ENCODE measurements at places on chromosomes 2 and 18.

DNA sequence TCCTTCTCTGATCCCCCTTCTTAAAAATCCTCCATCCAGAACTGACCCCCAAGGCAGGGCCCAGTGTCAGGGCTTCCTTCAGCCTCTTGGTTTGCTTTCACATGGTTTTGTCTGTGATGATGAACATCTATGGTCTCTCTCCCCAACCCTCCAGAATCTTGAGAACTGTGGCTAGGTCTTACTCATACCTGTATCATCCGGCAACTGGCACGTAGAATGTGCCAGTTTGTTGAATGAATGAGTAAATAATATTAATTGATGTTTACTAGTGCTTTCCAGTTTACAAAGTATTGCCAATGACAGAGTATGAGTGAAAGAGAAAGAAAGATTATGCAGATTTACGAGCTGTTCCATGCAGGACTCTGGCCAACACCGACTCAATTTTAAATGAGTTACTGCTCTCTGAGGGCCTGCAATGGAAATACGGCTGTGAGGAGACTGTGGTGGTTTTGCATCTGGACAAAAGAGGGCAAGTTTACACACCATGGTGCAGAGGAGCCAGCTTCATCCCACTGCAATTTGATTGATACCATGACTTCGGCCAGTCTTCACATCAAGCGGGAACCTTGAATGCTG is 29.9 kb upstream of the TRIB2 start:
- no peak for DNase-seq

GRCh38 chr18:59323931-59324622 is 5.6 kb upstream of the CPLX4 start:
- peak; percentile 4 for DNase-seq

DNA sequence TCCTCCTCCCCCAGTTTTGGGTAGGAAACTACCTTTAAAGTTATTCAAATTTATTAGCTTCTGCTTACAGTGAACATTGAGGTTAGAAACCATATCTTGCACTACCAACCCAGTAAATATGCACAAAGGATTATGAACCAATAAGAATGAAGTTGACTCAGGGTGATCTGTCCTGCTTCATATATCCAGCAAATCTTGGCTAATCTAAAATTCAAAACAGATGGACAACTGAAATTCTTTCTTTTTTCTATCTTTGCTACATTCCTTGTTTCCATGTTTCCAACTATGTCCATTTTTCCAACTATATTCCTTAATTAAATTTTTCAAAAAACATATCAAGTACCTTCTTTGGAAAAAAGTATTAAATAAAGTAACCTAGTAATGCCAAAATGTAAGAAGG is 149.3 kb downstream of the FAM124B start:
- DNase-seq = no peak

GRCh38 chr18:69495338-69495737 is 94.7 kb downstream of the DOK6 start:
- no peak for DNase-seq

DNA sequence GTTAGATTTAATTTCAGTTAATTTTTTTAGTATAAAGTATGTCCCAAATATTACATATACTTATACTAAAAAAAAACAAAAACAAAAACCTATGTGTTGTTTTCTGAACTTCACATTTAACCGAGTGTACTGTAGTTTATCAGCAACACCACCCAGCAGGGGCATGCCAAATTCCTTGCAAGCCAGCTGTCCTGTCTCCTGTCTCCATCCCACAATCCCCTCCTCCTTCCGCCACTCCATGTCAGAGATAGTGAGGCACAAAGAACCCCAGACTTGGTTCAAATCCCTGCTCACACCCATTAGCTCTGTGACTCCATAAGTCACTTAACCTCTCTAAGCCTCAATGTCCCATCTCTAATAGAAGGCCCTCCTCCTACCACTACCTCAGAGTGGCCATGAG is 9.4 kb downstream of the CHST10 start:
- no peak for DNase-seq

DNA sequence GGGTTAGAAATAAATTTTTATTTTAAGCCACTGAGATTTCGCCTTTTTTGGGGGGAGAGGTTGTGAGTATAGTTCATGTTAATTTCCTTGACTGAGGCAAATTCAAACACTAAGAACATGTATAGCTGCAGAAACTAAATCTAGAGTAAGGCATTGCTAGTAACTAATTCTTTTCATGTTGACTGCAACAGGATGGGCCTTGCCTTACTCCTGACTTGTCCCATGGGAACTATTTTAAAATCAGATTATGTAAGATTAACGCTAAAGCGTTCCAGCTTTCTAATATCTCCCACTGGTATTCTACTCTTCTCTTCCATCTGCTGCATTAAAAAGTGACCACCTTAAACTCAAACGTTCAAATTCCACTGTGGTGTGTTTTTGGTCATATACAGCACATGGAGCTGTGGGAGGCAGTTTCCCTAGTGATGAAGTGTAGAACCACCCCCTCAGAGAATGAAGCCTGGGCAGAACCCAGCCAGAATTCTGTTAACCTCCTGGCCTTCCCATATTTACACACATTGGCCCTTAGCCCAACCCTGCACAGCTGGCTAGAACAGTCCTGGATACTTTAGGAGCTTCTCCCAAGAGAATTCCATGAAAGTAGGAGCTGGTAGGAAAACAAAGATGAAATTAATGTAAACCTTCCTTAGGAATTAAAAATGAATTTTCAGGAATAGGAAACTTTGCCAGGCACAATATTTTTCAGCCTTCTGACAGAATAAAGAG is 687.8 kb downstream of the SLC4A3 start:
- no peak for DNase-seq

All from HT1080 (cell line).